Mesendoderm (in vitro differentiated cells): ENCODE measurements at places on chromosomes 5 and 9.

GRCh38 chr9:19085295-19085694, 17.4 kb downstream of the HAUS6 start:
- no peaks in the 10 kb centered on the region for H3K4me1 ChIP-seq
- no peak overlapping the region for H3K4me3 ChIP-seq
- DNase-seq = peak; percentile 59
- H3K27me3 ChIP-seq = no peaks in the 10 kb centered on the region

DNA sequence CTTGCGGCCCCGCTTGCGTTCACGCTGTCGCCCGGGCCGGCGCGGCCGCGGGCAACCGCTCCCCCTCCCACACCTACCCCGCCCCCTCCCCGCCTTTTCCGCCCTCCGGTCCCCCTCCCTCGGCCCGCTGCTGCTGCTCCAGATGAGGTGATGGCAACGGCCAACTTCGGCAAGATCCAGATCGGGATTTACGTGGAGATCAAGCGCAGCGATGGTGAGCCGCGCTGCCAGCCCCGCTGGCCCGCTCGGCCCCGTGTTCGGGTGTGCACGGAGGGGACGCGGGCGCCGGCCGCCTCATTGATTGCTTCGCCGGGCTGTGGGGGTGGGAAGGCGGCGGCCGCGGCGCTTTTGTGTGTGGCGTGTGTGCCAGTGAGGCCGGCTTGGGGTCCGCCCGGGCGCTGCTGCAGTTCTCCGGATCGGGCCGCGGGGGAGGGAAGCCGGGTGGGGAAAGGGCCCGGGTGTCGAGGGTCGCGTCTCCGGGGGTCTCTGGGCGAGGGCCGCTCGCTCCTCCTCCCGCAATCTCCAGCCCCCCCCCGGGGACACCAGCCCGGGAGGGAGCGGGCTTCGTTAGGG, 403 bp downstream of the KIF2A start:
- peak; percentile 86 for DNase-seq
- peaks cover 1% of the 10 kb centered on the region for H3K36me3 ChIP-seq
- peak overlapping the region; percentile 99 for H3K27ac ChIP-seq
- H3K27me3 ChIP-seq = no peaks in the 10 kb centered on the region
- peaks cover 6% of the 10 kb centered on the region for H3K4me1 ChIP-seq

- H3K27ac ChIP-seq = no peak overlapping the region
- no peaks in the 10 kb centered on the region for H3K36me3 ChIP-seq
- H3K4me3 ChIP-seq = no peak overlapping the region
- no peaks in the 10 kb centered on the region for H3K27me3 ChIP-seq
- H3K4me1 ChIP-seq = no peaks in the 10 kb centered on the region
- no peak for DNase-seq
Measured at GRCh38 chr5:147359101-147359500, 124.3 kb downstream of the STK32A start.

- no peak for DNase-seq
- no peaks in the 10 kb centered on the region for H3K4me1 ChIP-seq
- H3K36me3 ChIP-seq = no peaks in the 10 kb centered on the region
- no peak overlapping the region for H3K4me3 ChIP-seq
Measured at GRCh38 chr9:73380411-73380810, 228.7 kb downstream of the ANXA1 start.

- H3K36me3 ChIP-seq = no peaks in the 10 kb centered on the region
- no peak for DNase-seq
- no peak overlapping the region for H3K27ac ChIP-seq
- no peaks in the 10 kb centered on the region for H3K27me3 ChIP-seq
- H3K4me3 ChIP-seq = no peak overlapping the region
Measured at GRCh38 chr5:56310711-56311204, 77.6 kb upstream of the ANKRD55 start.

- no peak overlapping the region for H3K4me3 ChIP-seq
- no peaks in the 10 kb centered on the region for H3K36me3 ChIP-seq
- H3K27ac ChIP-seq = no peak overlapping the region
- H3K27me3 ChIP-seq = no peaks in the 10 kb centered on the region
- no peaks in the 10 kb centered on the region for H3K4me1 ChIP-seq
- no peak for DNase-seq
Measured at GRCh38 chr9:84490842-84491325, 150.3 kb upstream of the SLC28A3 start.

GRCh38 chr5:133723126-133723525, 110.8 kb upstream of the FSTL4 start:
- H3K36me3 ChIP-seq = no peaks in the 10 kb centered on the region
- no peaks in the 10 kb centered on the region for H3K27me3 ChIP-seq
- no peak for DNase-seq
- H3K4me1 ChIP-seq = no peaks in the 10 kb centered on the region

- H3K36me3 ChIP-seq = no peaks in the 10 kb centered on the region
- no peaks in the 10 kb centered on the region for H3K4me1 ChIP-seq
- no peak for DNase-seq
- no peak overlapping the region for H3K27ac ChIP-seq
Measured at GRCh38 chr5:91224456-91224855, 158.7 kb downstream of the ARRDC3 start.

DNA sequence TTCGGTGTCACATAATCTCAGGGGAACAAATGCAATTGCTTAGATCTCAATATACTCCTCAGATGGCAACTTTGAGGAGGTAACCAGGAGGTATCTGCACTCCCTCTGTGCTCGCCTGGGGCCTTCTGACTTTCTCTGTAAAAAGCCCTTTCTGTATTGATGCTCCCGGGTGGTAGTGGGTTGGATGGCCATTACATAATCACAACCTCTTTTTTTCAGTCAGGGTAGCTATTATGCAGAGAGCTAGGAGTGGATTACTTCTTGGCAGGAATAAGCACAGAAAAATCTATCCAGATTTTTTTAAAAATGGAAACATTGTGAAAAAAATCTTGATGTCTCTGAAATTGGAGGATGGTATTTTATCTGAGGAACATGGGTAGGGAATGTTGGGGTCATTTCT, 116.6 kb downstream of the SH3GL2 start:
- H3K27ac ChIP-seq = no peak overlapping the region
- H3K4me1 ChIP-seq = no peaks in the 10 kb centered on the region
- H3K27me3 ChIP-seq = no peaks in the 10 kb centered on the region
- H3K4me3 ChIP-seq = no peak overlapping the region

- H3K4me1 ChIP-seq = no peaks in the 10 kb centered on the region
- no peaks in the 10 kb centered on the region for H3K36me3 ChIP-seq
- H3K4me3 ChIP-seq = no peak overlapping the region
- DNase-seq = no peak
- H3K27ac ChIP-seq = no peak overlapping the region
Measured at GRCh38 chr5:172521338-172521932, 67.1 kb upstream of the SH3PXD2B start.

- no peaks in the 10 kb centered on the region for H3K36me3 ChIP-seq
- H3K27ac ChIP-seq = no peak overlapping the region
- H3K4me1 ChIP-seq = no peaks in the 10 kb centered on the region
- H3K4me3 ChIP-seq = no peak overlapping the region
- no peak for DNase-seq
- no peaks in the 10 kb centered on the region for H3K27me3 ChIP-seq
Measured at GRCh38 chr5:14599476-14600127, 18.0 kb downstream of the OTULINL start.

GRCh38 chr9:105083256-105083655, 155.3 kb upstream of the ABCA1 start:
- H3K4me3 ChIP-seq = no peak overlapping the region
- peak; percentile 61 for DNase-seq
- no peaks in the 10 kb centered on the region for H3K27me3 ChIP-seq
- no peaks in the 10 kb centered on the region for H3K36me3 ChIP-seq

GRCh38 chr5:141521244-141521781, 32.4 kb downstream of the PCDHGC5 start:
- H3K27me3 ChIP-seq = no peaks in the 10 kb centered on the region
- H3K4me1 ChIP-seq = peaks cover 3% of the 10 kb centered on the region
- H3K4me3 ChIP-seq = no peak overlapping the region

DNA sequence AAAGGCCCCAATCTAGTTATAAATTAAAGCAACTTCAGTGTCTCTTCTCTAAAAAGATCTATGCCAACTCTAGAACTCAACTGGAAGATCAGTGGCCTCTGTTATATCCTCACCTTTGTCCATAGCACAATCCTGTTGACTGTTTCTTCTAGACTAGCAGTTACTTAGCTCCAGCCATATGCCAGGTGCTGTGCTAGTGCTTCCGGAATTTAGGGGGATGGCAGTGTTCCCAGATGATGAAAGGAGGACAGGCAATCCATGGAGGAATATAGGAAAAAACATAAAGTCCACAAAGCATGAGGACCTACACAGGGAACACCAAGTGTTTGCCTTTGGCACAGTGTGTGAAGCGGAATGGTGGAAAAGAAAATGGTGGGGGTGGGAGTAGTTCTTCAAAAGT, 214.3 kb downstream of the MAPKAP1 start:
- H3K4me1 ChIP-seq = peaks cover 20% of the 10 kb centered on the region
- no peaks in the 10 kb centered on the region for H3K36me3 ChIP-seq
- DNase-seq = no peak

DNA sequence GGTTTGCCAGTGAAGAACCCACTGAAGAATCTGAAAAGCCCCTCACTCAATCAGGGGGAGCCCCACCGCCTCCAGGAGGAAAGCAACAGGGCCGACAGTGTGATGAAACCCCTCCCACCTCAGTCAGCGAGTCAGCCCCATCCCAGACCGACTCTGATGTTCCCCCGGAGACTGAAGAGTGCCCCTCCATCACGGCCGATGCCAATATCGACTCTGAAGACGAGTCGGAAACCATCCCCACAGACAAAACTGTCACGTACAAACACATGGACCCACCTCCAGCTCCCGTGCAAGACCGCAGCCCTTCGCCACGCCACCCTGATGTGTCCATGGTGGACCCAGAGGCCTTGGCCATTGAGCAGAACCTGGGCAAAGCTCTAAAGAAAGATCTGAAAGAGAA, 92.4 kb downstream of the MAP1B start:
- DNase-seq = no peak
- no peaks in the 10 kb centered on the region for H3K27me3 ChIP-seq
- no peak overlapping the region for H3K4me3 ChIP-seq

DNA sequence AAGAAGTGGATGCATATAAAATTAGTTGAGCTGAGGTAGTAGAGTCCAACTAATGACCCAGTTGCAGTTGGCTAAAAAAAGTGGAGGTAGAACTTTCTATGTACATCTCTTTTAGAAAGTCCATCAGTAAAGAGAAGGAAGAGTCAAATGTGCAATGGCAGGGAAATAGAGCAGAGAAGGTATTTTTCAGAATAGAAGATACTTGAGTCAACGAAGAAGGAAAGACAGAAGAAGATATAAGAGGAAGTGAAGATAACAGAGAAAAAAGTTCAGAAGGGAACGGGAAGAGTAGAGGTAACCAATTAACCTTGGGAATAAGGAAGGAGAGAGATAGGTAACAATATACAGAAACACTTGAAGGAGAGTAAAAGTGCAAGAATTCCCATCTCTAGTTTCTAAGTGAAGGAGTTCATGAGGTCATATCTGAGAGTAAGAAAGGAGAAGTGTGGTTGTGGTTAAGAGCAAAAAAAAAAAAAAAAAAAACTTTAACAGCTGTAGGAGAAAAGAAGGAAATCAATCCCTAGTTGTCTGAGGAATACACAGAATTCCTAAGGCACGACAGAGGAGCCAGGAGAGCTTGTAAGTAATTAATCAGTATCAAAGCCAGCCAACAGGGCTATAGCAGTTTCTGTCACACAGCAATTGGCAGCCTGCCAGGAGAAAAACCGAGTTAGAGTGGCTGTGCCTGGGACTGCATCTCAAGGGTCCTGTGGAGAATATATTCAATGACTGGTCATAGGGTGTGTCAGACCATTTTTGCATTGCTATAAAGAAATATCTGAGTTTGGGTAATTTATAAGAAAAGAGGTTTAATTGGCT, 61.0 kb downstream of the ARL15 start:
- H3K36me3 ChIP-seq = no peaks in the 10 kb centered on the region
- DNase-seq = peak; percentile 26
- H3K4me3 ChIP-seq = no peak overlapping the region
- no peaks in the 10 kb centered on the region for H3K4me1 ChIP-seq

- H3K27me3 ChIP-seq = no peaks in the 10 kb centered on the region
- no peak for DNase-seq
- H3K4me3 ChIP-seq = no peak overlapping the region
- no peaks in the 10 kb centered on the region for H3K4me1 ChIP-seq
- H3K36me3 ChIP-seq = no peaks in the 10 kb centered on the region
- H3K27ac ChIP-seq = no peak overlapping the region
Measured at GRCh38 chr5:111537141-111538024, 25.0 kb upstream of the STARD4 start.

GRCh38 chr5:44637916-44638869, 170.6 kb upstream of the MRPS30 start:
- no peak overlapping the region for H3K27ac ChIP-seq
- DNase-seq = peak; percentile 83
- H3K4me1 ChIP-seq = peaks cover 1% of the 10 kb centered on the region
- no peaks in the 10 kb centered on the region for H3K36me3 ChIP-seq
- H3K27me3 ChIP-seq = no peaks in the 10 kb centered on the region
- H3K4me3 ChIP-seq = no peak overlapping the region

- H3K27ac ChIP-seq = no peak overlapping the region
- no peak for DNase-seq
- H3K4me1 ChIP-seq = no peaks in the 10 kb centered on the region
- H3K36me3 ChIP-seq = no peaks in the 10 kb centered on the region
Measured at GRCh38 chr9:61666849-61667371, 477.1 kb downstream of the SPATA31A7 start.

GRCh38 chr5:40399349-40399748, 280.4 kb upstream of the PTGER4 start:
- no peaks in the 10 kb centered on the region for H3K36me3 ChIP-seq
- H3K27me3 ChIP-seq = no peaks in the 10 kb centered on the region
- no peak overlapping the region for H3K4me3 ChIP-seq
- no peaks in the 10 kb centered on the region for H3K4me1 ChIP-seq

GRCh38 chr5:92637247-92637646, 943.8 kb downstream of the NR2F1-AS1 start:
- DNase-seq = no peak
- H3K27me3 ChIP-seq = no peaks in the 10 kb centered on the region
- H3K4me3 ChIP-seq = no peak overlapping the region
- H3K27ac ChIP-seq = no peak overlapping the region

- no peak for DNase-seq
- H3K27me3 ChIP-seq = no peaks in the 10 kb centered on the region
- peaks cover 3% of the 10 kb centered on the region for H3K4me1 ChIP-seq
- no peak overlapping the region for H3K4me3 ChIP-seq
Measured at GRCh38 chr9:136247947-136248637, 2.5 kb upstream of the QSOX2 start.

DNA sequence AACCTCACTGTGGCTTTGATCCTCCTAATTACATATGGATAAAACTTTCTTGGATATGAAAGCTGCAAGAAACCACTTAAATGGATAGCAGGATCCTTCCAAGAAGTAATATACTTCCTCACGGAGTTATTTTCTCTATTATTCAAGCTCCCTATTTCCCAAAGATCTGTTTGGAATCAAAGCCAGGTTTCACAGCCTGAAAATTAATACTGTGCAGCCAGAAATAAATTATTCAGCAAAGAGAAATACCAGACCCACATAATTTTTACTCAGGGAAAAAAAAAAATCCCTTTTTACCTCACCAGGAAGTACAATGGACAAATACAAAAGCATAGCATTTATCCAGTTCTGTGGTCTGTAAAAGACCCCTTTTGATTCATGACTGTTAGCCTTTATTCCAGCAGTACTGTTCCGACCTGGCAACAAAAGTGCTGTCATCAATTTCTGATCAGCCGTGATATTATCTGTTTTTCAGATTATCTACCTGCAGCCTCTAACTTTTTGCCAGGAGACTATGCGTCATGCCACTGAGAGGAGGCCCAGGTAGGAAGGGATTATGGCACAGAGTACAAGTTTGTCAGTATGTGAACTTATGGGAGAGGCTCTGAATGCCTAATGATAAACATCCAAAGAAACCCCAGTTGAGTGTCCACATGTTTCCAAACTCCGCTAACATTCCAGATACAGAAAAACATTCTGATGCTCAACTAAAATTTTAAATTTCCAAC, 57.0 kb downstream of the FBN2 start:
- no peaks in the 10 kb centered on the region for H3K36me3 ChIP-seq
- no peak for DNase-seq
- no peaks in the 10 kb centered on the region for H3K27me3 ChIP-seq
- H3K4me1 ChIP-seq = no peaks in the 10 kb centered on the region

GRCh38 chr9:131065599-131065998, 30.7 kb upstream of the AIF1L start:
- H3K4me3 ChIP-seq = no peak overlapping the region
- H3K27ac ChIP-seq = no peak overlapping the region
- H3K27me3 ChIP-seq = no peaks in the 10 kb centered on the region
